Brain (organoid and tissue), 16 donors: ENCODE measurements at places on chromosomes 4 and X.

DNA sequence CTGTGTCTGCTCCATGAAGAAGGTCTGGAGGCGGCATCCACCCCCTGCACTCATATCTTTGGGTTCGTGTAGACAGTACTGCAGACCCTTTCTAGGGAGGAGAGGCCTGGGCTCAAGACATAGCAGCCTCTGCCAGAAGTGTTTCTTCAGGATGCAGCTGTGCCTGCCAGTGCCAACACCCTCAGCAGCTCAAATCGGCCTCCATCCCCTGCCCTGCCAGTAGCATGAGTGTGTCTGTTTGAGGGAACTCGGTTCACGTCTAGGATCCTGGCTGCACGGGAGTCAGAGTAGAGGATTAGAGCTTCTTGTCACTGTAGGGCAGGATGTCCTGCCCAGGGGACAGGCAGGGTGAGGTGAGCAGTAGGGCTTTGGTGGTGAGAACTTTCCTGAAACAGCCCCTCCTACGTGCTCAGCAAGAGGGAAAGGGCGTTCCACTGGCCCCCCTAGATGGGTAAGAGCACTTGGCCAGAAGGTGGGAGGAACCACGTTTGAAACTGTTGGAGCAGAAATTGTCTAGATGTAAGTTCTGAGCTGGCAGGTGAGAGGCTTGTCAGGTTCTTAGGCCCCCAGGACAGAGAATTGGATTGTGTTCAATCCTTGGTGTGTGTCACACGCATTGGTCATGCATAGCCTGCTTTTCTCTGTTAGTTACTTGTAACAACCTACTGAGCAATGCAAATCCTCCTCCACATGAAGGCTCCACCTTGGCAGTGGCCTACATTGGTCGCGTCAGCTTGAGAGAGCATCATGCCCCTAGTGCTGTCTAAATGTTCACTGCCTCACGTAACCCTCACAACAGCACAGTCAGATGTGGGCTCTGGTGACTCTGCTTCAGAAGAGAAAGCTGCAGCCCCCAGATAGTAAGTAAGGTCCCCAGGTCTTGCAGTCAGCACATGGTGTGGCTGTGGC is 25.8 kb upstream of the FAM193A start:
- no peak for DNase-seq

GRCh38 chr4:11805842-11806241 is 377.1 kb upstream of the HS3ST1 start:
- peak; percentile 50 for DNase-seq

- DNase-seq = no peak
These were observed 295.6 kb downstream of the SH2D1A start for GRCh38 chrX:124641737-124642491.

GRCh38 chrX:88425739-88426138 is 321.3 kb upstream of the CPXCR1 start:
- DNase-seq = peak; percentile 34

DNA sequence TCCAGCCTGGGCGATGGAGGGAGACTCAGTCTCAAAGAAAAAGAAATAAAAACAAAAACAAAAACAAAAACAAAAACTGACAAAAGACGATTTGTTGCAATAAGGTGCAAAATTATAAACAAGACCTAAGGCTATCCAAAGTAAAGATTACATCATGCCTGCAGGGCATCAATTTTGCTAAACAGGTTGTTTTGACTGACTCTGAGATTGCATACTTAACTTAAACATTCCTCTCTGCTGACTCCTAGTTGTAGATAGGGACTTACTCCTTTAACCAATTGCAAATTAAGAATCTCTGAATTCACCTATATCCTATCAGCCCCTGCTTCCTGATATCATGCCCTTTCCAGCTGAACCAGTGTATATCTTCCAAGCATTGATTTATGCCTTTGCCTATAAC is 2687.3 kb downstream of the PCDH7 start:
- no peak for DNase-seq

- DNase-seq = no peak
These were observed 416.1 kb downstream of the PCDH18 start for GRCh38 chr4:137116144-137116543.

DNA sequence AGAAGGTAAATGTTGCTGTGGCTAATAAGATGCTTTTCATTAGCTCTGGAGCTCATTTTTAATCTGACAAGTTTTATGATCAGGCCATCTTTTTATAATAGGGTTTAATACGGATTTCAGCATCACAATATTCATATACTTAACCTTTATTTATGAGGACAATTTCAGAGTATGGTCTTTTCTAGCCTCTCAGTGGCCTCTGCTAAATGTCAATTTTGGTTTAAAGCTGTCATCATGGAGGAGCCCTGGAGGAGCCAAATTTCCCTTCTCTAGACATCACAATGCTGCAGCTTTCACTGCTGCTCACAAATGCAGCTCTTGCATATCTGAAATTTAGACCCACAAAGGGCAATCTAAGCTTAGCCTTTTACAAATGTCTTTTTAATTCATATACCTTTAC is 510.4 kb downstream of the PCDH7 start:
- DNase-seq = no peak

DNA sequence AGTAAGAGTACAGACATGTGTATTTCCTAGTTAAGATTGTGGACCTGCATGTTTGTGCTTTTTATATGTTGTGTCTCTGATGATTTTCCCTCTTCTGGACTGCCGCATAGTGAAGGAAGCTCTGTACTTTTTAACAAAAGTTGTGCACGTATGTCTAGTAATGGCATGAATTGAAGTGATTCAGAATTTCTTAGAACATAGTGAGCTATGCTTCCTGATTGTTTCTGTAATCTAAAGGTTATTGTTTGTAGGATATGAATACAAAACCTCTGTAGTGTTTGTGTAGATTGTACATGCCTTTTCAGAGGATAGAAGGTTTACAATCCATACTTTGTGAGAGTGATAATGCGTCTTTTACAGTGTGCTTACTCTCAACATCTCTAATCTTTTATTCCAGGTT is 37.0 kb upstream of the NUDT6 start:
- no peak for DNase-seq

DNA sequence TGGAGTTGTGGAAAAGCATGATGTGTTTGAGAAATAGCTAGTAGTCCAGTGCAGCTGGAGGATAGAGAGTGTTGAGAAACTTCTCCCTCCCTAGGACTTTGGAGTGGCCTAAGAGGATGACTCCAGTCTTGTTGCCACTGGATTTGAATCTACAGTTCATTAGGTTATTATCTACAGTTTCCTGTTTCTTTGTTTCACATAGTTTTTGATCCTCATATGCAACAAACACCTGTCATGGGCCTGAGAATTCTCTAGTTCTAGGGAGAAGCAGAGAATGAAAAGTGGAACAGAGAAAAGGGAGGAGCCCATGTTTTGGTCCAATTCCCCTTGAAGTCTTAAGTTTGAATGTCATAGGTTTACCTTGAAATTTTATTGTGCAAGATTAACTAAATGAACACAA is 73.6 kb upstream of the TBC1D9 start:
- DNase-seq = no peak

GRCh38 chr4:137194670-137195069 is 337.6 kb downstream of the PCDH18 start:
- DNase-seq = no peak

GRCh38 chrX:153366119-153366518 is 32.2 kb downstream of the ZNF275 start:
- no peak for DNase-seq

DNA sequence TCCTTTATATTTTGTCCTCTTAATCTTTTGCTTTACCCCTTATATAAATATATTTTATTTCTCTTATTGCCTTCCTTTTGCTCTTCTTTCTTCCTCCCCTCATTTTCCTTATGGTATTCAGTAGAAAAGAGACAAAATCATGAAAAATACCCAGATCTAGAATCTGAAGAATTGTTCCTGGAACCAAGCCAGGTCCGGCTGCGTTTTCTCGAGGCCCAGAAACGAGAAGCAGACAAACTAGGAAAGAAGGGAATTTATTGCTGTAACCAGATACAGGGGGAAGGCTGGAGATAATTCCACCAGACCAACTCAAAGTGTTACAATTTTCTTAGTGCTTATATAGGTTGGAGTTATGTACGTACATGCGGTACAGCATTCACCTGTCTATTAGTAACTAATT is 328.7 kb downstream of the GABRG1 start:
- peak; percentile 2 for DNase-seq

DNA sequence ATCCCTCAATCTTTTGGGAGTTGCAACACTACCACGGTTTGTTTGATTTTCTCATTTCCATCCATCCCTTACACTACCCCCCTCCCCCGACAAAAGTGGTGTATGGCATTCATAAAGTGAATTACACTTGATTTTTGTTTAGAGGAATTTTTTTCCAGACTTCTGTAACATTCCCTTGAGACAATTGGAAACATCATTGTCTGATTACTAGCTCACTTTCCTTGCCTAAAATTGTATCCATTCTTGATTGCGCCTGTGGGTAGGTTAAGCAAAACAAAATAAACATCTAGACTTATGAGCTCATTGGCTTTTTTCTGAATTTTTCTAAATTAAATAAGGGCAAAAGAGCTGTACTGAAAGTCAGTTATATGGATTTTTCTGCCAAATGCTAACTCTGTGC is 3.5 kb downstream of the GPC3 start:
- no peak for DNase-seq

GRCh38 chr4:120144041-120144440 is 77.4 kb upstream of the MAD2L1 start:
- DNase-seq = no peak

DNA sequence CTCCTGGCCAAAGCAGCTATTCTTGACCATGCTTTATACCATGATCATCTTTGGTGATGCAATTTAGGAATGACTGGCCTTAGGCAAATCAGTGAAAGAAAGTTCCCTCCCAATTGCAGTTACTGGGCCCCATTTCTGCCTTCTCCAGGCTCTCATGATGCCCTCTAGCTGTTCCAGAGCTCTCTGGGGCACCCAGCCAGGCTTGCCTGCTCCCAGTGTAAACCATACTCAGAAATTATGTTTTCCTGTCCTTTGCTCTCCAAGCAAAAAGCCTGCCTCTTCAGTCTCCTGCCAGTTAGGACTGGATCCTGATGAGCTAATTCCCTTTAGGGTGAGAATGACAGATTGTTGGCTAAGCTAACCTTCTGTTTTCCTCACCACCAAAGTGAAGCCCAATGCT is 85.3 kb upstream of the RBPJ start:
- DNase-seq = peak; percentile 93

DNA sequence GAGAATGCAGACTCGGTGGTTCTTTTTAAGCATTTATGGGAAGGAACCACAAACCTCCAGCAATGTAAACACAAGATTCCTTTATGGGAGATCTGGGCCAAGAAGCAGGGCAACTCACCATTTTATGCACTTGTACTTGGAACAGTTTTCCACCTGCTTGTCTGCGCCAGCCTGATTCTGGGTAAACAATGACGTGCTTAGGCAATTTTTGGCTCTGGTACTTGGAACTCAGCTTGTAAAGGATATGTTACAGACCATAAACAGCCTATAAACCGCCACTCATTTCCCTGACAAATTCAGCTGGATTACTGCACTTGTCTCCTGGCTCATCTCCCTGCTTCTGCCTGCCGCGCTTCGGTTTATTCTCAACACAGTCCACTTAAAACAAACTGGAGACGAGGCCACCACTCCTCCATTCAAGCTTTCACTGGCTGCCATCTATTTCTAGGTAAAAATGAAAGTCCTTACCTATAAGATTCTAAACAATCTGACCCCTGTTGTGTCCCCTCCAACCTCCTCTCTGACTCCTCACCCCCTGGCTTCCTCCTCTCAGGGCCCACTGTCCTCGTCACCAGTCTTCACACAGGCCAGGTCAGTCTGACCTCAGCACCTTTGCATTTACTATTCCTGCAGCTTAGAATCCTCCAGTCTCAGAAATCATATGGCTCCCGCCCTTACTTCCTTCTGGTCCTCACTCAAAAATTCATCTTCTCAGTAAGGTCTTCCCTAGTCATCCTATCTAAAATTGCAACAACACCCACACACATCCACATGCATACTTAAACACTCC is 205.9 kb upstream of the GALNT7 start:
- DNase-seq = no peak

- DNase-seq = no peak
These were observed 139.2 kb downstream of the ASMT start for GRCh38 chrX:1754077-1754476.

- DNase-seq = no peak
These were observed 109.6 kb downstream of the GUCY2F start for GRCh38 chrX:109372291-109372690.

GRCh38 chr4:44765116-44765515 is 38.8 kb upstream of the GNPDA2 start:
- DNase-seq = peak; percentile 2

- DNase-seq = no peak
These were observed 190.7 kb downstream of the RPA4 start for GRCh38 chrX:97074400-97074799.
